ENCODE measurements at places on chromosomes 11 and 22. TPM values are rescaled to one million over a fixed set of nuclear protein-coding genes. Genes with fewer than 3 reads are reported as not detected.

DNA sequence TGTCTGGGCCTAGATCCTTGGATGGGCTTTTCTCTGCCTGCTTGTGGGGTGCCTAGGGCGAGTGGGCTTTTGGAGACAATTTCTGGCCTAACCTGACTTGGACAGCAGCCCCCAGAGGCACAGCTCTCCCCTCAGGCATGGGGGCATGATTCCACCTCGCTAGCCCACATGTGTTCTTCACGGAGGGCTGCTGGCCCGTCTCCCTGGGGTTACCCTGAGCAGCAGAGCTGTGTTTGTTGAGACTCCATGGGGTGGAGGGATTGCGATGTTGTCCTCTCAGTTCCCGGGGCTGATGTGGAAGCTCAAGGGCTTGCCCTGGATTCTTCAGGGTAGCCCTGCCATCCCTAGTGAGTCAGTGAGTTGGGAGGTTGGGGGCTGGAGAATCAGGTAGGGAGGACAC is 2.4 kb upstream of the LRRC75B start:
- no peak for DNase-seq

GRCh38 chr22:19103880-19104821 is 18.1 kb downstream of the DGCR2 start:
- no peak for DNase-seq

DNA sequence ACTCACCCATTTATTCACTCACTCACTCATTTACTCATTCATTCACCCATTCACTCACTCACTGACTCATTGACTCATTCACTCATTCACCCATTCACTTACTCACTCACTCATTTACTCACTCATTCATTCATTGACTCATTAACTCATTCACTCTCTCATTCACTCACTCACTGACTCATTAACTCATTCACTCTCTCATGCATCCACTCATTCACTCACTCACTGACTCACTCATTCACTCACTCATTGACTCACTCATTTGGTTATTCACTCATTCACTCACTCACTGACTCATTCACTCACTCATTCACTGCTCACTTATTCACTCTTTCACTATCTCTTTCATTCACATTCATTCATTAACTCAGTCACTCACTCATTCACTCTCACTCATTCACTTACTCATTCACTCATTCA is 2.5 kb upstream of the MUC5AC start:
- DNase-seq = no peak

GRCh38 chr11:128189823-128190222 is 397.5 kb downstream of the ETS1 start:
- DNase-seq = no peak

GRCh38 chr11:117808784-117809183 is 11.8 kb upstream of the DSCAML1 start:
- no peak for DNase-seq

- peak; percentile 37 for DNase-seq
These were observed at the start of gene ADSL for GRCh38 chr22:40346185-40347118. ADSL (plus strand) TSS chr22:40346500; CDS start chr22:40346559, 59 bp downstream.

Gene APOC3
- total RNA-seq = not detected

Gene TUBA8
- total RNA-seq = 1.8 TPM

All from glomerular endothelial cell (primary cell).